RPMI8226 (cell line): ENCODE measurements at places on chromosomes 5 and 9.

DNA sequence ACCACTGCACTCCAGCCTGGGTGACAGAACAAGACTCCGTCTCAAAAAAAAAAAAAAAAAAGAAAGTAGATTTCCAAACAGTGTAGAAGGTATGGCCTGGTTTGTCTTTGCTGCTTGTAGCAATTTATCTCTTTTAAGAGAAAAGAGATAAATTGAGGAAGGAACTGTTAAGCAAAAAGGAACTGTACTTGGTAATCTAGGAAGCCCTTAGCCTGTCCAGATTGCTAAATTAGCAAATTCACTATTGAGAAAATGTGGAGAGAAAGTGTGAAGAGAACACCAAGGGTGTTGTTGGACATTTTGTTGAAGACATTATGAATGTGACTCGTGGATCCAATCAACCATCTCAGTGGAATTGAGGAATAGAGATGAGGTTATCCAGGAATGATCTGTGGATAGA, 13.0 kb upstream of the SUSD3 start:
- no peak for DNase-seq

- DNase-seq: no peak
Observed at GRCh38 chr5:111043712-111044506, 27.6 kb upstream of the TSLP start.

GRCh38 chr5:150625831-150626746, 14.4 kb upstream of the SYNPO start:
- DNase-seq: no peak

DNA sequence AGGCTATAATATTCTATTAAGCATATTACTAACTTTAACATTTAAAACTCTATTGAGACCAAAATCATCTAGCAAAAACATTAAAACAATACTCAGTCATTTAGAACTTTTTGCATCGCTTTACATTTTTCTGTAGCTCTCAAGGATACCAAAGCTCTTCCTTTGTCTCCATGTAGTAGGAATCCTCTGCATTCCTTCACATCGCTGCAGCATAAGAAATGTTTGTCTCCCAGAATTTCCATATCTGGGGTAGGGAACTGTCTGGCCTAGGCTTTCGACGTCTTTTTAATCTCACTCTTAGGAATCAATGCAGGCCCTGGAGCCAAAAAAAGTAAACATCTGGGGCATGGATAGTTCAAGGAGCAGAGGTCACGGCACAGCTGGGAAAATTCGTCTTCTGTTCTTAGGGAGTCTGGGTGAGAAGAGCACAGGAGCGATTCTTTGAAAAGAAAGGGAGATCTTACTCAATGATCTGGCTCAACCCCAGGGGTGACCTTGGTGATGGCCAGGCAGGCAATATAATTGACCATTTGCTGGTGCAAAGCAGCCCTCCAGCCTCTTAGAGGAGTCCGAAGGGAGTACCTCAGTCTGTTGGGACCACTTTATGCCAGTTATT, 23.2 kb upstream of the RAI14 start:
- DNase-seq: no peak

DNA sequence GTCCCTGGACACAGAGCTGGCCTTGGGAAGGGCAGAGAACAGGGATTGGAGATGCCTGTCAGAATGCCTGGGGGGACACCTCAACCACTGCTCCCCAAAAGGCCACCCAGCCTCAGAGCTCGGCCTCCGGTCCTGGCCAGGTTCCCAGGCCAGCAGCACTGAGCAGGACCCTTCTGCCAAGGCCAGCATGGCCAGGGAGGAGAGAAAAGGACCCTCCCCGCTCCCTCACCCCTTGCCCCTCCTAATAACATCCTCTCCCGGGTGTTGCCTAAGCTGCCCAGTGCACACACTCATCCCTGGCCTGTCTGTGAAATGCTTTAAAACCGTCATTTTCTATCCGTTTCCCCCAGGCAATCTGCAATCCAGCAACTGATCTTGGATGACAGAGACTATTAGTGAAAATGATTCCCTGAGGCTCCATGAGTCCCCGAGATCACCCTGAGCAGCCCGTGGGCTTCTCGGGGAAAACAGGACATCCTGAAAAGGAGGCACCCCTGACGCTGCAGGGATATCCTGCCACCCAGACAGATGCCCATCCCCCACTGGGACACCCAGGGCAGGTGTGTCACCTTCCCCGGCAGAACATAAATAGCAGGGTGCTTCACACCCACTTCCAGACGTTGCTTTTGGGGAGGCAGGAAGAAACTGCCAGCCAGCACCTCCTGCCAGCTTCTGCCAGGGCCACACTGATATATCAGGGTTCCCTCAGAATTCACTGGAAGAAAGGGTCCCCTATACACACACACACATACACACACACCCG, 75.3 kb downstream of the ADAMTS2 start:
- no peak for DNase-seq
